Hematopoietic multipotent progenitor cell (in vitro differentiated cells): ENCODE measurements at places on chromosomes 2 and 18.

GRCh38 chr2:9638532-9638931 lies 7.7 kb upstream of the YWHAQ start:
- DNase-seq = no peak

DNA sequence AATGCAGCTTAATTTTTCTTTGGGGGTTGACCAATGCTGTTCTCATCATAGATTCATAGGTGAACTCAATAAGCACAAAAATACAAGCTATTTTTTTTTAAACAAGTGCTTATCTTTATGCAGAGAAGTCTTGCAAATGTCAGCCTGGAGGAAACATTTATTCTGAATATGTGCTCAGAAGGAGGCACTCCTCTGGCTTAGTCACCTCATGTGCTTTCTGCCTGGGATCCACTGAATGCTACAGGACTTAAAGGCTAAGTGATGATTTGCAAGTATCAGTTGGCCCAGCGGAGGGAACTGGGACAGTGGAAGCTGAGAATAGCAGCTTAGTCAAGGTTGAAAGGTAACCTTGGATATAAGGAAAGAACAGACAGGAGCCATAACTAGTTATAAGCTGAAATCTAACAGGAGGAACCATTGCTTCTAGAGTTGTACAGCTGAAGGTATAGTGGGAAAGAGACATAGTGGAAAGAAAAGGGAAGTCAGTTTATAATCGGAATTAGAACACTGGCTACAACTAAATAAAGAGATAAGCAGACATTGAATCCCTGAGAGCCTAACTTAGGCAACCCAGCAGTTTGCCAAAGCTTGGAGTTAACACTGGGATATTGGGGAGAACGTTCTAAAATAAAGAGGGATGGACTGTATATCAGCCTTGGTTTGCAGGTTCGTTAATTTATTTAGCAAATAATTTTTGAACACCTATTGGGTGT lies 488.7 kb downstream of the SUCLG1 start:
- no peak for DNase-seq

GRCh38 chr2:20803226-20803682 lies 19.6 kb downstream of the LDAH start:
- DNase-seq = no peak

DNA sequence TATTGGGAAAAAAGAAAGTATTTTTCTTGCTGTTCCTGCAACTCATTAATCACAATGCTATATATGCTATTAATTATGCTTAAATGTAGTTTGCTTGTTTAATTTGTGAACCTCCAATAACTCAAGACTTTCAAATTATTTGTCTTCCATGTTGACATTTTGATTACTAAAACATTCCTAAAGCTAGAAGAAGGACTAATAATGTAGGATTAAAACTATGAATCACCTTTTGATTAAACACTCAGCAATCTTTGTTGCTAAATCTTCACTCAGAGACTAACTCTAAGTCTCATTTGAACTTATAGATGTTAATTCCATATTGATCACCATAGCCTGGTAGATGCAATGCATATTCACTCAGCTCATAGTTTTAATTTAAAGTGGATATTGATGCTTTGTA lies 524.6 kb upstream of the ZEB2 start:
- no peak for DNase-seq

DNA sequence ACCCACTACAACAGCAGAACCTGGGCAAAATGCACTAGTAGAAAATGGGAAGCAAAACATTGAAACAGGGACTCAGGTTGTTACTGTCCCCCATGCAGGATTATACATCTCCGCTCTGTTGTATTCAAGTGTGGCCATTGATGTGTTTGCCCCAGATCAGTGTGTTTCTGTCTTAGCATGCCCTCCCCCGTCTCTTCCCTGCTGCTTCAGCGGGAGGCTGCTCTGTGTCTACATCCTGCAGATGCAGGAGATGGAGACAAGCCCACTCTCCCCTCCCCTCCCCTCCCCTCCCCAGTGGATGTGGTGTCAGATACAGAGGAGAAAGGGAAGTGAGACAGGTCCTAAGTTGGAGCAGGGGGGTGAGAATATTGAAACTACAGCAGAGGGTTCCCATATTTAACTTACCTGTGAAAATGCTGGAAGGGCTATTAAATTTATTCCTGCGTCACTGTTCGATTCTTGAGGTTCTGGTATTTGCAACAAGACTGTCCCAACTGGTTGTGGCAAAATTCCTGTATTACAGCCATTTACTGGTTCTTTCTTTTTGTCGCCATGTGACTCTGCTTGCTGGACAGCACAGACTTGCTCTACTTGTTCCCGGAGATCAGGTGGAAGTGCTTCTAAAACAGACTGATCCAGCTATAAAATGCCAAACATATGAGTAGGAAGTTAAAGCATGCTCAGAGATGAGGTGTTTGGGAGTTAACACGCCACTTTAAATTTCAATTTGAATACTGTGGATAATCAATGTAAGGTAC lies 67.0 kb downstream of the EIF5B start:
- no peak for DNase-seq

GRCh38 chr2:205931388-205931787 lies 154.6 kb downstream of the INO80D start:
- DNase-seq = no peak

DNA sequence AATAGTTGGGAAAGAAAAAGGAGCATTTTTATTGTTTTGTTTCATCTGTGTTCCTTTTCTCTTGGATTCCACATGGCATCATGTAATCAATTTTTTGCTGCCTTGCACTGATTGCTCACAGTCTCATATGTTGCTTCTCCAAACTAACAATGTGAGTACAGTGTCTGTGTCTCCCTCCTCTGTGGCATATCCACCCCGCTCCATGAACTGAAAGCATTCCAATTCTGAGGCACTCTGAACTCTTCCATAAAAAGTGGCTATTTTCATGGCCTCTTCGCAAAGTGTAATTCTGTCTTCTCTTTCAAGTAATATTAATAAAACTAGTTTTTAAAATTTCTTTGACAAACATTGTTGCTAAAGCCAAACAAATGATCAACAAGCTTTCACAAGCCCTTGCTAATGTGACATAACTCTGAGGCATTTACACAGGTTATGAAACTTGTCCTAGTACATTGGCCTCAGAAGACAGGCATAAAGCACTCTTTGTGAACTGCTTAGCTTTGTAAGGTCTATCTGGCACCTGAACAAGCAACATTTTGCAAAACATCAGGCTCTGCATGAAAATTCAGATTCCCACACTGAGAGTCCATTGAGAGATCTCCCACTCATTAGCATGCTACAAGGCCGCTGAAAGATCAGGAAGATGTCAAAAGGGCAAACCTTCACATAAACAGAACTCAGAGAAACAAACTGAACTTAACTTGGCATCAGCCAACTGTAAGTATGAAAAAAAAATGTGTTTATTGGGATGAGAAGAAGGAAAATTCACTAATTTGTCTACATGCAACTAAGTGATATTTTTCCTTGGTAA lies 33.0 kb downstream of the GPR75 start:
- no peak for DNase-seq

- DNase-seq = no peak
Observed at GRCh38 chr18:41594582-41594981, 360.5 kb upstream of the PIK3C3 start.

DNA sequence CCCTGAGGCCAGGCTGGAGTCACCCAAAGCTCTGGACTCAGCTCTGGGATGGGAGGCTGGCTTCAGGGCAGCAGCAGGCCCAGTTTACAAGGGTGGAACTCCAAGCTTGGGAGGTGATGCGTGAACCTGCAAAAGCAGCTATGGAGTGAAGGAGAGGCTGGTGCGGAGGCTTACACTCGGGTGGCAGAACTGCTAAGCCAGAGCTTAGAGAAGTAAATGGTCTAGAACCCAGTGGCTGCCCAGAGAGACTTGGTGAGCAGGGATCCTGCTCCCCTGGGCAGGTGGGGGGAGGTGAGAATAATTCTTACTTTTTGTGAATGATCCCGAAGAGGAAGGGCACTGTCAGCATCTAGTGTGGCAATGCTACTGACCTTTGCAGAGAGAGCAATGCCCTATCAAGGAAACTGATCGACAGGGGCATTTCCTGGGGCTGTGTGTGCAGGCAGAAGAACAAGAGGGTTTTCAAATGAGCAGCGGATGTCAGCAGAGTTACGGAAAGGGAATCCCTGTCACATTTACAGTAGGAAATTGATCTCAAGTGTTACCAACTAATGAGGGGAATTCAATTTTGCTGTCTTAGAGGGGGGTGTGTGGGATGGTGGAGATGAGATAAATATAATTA lies 80.4 kb downstream of the TGFA start:
- DNase-seq = no peak

DNA sequence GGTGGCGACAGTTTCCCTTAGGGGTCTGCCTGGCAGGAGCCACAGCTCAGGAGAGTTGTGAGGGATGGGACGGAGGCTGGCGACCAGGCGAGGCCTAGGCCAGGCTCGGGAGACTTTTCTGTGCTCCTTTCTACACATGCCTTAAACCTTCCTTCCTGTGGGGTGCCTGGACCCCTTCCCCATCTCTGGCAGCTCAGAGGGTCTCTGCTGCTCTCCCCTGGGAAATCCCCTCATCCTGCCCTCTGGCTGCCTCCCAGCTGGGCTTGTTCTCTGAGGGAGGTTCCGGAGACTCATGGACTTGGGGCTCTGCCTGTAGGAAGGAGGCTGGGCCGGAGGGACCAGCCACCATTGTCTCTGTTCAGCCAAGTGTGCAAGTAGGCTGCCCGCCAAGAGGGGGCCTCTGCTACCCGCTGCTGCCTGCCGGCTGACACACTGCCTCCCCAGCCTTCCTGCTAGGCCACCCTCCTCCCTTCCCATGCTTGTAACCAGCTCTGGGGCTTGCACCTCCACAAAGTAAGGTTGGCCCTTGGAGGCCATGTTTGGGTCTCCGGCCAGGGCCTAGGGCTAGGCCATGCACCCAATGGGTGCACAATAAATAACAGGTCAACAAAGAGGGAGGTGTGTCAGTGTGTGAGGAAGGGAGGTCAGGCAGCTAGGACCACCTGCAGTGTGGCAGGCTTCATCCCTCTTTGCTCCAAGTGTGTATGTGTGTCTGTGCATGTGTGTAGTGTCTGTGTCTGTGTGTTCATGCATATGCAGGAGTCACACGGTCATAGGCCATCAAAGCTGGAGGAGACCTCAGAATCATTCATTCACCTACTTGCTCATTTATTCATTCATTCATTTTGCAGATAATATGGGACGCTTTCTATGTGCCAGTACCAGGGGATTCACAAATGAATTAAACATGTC lies 28.8 kb downstream of the PSD4 start:
- no peak for DNase-seq

- DNase-seq = no peak
Observed at GRCh38 chr18:22311301-22311700, 106.4 kb downstream of the CTAGE1 start.

GRCh38 chr2:148527488-148528340 lies 116.8 kb upstream of the EPC2 start:
- no peak for DNase-seq

DNA sequence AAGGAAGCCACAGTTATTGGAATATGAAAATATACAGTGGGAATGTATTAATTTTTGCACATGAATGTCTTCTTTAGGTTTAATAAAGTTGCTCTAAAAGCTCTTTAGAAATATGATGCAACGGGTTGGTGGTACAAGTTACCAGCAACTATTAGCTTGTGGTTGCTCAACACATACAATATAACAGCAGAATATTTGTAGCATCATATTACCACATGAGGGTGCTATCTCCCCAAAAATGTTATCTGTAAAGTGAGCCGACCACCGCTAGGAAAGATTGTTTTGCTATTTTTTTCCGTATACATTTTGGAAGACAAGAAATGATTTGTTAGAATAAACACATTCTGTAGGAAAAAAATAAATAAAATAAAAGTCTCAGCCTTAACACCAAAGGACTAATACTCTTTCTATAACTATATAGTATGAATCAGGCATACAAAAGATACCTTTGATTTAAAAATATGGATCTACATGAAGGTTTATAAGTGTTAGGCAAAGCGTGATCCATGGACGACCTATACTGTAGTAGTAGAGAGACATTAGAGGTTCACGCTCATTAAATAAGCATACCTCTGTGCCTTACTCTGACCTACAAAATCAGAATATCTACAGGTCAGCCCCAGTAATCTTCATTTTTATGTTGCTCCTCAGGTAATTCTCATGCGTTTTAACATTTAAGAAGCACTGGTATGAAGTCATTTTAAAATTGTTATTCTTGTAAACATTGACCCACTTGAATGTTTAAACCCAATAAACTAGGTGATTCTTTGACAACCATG lies 1110.6 kb upstream of the ACVR2A start:
- DNase-seq = peak; percentile 73

GRCh38 chr2:33859176-33859575 lies 260.1 kb upstream of the FAM98A start:
- peak; percentile 28 for DNase-seq

DNA sequence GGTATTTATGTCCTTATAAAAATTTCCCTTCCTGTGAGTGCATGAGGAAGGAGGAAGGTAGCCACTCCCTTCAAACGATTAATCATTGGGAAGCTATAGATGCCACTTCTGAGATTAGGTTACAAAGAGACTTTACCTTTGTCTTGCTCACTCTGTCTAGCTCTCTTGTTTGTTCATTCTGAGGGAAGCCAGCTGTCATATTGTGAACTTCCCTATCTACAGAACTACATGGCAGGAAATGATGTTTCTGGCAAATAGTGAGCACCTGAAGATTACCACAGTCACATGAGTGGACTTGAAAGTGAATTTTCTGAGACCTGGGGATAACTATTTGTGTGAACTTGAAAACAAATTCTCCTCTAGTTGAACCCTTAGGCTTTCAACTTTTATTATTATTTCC lies 776.8 kb downstream of the CCDC85A start:
- DNase-seq = no peak
